ENCODE measurements at places on chromosomes 13 and 19.
A peak's percentile ranks its signal among the peaks of the same experiment; 100 is the strongest.

GRCh38 chr13:114044486-114044885 is 70.6 kb upstream of the C13orf46 start:
- DNase-seq, result no peak

GRCh38 chr19:7678971-7679751 is 1.5 kb upstream of the TRAPPC5 start:
- DNase-seq, result peak; percentile 79

DNA sequence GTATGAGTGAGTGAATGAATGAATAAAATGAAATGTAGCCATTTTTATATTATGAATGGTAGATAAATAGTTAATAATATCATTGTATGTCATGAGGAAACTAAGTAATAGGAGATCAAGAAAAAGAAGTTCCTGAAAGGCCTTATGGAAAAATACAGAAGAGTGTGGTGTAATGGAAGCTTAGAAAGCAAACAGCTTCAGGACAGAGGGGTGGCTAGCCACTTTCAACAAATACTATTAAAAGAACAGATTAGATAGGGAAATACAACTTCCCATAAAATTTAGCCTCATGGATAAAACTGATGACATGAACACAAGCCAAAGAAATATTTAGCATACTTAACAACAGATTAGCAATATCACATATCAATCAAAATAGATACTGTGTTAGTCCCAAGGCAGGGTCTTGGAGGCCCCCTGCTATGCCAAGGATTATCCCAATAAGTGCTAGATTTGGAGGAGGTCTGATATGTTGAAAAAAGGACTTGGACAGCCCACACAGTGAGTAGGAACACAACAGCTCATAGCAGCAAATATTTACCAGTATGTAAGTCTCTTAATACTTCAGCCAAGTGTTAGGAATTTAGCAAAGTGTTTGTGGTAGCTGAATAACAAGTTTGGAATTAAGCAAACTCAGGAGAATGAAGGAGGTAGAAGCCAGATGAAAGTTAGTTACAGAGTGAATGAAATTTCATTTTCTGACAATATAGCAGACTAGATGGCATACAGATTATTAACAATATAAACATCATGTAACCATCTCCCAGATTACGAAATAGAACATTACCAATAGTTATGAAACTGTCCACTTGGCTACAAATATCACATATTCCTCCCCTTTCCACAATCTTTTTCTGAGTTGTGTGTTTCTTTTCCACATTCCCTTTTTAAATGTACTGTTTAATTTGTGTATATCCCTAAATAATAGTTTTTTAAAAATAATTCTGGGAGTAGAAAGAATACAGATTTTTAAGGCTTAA is 1632.0 kb downstream of the PCDH9 start:
- no peak for DNase-seq

DNA sequence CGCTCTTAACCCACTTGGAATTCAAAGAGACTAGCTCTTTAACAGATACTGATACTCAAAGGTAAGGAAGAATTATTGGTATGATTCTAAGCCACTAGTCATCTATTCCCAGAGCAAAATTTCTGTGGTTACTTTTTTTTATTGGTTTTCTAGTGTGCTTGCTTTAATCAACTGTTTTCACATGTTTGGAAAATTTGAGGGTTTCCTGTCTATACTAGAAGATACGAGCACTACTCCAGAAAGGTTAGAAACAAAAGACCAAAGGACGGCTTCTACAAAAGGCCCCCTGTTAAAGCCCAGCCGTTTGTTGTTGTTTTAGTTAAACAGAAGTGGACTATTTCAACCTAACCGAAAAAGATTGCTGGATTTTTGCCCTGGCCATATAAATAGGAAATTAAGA is 18.5 kb upstream of the LPAR6 start:
- DNase-seq, result no peak

GRCh38 chr19:13526552-13526951 is 20.3 kb upstream of the CACNA1A start:
- no peak for DNase-seq

- no peak for DNase-seq
Measured at GRCh38 chr19:40630571-40631160, 29.5 kb downstream of the LTBP4 start.

DNA sequence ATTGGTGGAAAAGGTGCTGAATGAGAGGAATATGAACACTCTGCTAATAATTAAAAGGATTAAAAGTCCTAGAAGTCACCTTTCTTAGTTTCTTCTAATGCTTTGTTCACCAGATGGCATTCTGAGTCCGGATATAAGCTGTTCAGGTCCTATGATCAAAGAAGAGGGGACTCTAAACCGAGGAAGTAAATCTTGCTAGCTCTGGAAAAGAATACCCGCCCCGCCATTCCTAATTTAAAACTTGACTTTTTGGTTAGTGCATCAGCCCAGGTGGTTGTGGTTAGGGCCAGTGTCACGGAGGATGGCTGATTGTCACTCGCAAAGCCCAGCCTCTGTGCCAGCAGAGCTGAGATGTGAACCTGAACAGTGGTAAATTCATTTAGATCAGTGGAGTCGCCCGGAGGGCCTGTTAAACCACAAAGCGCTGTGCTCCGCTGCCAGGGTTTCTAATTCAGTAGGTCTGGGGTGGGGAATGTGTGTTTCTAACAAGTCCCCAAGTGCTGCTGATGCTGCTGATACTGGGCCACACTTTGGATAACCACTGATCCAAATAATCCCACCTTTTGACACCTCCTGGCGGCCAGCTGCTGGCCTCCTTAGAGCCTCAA is 425.4 kb downstream of the DCT start:
- DNase-seq, result no peak

- no peak for DNase-seq
Measured at GRCh38 chr19:6222884-6223283, 56.9 kb downstream of the MLLT1 start.

DNA sequence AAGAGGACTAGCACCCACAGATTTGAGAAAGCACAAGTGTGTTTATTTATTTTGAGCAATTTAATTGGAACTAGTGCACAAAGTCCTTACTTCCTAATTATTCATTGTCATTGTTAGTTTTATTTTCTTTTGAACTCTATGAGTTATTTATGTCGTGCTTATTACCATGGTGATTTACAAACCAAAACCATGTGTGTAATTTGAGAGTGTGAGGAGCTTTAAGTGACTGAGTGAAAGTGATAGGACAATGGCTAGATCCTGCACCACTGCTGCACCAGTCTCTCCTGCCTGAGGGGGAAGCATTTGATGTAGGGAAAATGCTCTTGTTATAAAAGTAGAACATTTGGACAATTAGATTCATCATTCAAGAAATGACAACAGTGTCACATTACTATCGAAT is 172.3 kb upstream of the KLF12 start:
- DNase-seq, result no peak

GRCh38 chr19:45955905-45956608 is 17.6 kb downstream of the NOVA2 start:
- no peak for DNase-seq

DNA sequence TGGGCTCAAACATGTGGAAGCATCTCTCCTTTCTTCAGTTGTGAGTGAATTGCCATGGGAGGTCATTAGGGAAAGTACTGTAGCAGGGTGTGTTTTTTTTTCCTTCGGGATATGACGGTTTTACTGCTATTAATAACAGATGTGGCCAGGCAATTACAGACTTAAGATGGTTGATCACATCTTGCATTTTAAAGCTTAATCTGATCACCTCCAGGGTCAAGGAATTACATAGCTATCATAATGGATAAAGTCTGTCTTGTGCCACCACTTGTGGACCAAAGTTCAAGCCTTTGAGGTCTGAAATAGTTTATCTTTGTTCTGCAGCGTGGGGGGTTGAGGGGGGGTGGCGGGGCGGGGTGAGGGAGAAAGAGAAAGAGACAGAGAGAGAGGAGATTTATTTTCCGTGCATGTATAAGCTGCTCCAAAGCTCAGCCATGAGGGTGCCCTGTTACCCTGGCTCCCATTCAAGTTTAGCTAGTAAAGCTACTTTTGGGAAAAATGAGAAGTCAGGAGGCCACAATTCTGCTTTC is 5.5 kb upstream of the SERP2 start:
- no peak for DNase-seq

DNA sequence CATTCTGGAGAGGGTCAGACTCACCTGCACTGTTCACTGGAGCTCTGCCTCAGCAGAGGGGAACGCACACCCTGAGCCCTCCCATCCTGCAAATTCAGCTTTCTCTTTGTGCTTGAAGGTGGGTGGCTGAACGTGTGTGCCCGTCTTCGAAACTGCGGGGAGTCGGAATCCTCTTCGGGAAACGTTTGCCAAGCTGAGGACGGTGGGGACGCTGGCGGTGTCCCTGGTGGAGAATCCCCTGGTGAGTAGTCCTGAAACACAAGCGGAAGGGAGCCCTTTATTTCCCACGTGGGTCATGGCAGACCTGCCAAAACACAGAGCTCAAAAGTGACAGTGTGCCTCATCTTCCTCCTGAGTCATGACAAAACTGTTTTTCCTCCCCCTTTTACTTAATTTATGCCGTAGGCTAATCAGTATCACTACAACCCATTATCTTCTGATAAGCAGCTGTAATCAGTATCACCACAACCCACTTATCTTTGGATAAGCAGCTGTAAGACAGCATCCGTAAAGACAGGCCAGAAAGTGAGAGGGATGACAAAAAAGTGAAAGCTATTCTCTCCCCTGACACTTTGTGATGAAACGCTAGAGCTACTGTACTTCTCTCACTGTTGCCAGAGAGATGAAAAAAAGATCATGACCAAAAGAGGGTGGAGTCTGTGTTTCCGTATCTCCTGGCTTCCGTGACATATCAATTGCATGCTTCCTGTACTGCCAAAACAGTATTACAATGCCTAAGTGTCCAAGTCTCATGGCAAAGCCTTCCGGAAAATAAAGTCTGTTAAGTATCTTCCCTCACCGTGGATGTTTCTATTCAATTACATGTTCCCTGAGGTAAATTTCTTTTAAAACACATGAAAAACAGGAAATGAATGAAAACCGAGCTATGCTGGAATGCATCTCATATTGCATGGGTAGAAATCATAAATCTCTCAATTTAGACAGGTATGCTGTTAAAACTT is 155.5 kb downstream of the TBC1D4 start:
- peak; percentile 63 for DNase-seq

GRCh38 chr13:50089633-50090032 is 74.4 kb downstream of the KCNRG start:
- DNase-seq, result no peak

DNA sequence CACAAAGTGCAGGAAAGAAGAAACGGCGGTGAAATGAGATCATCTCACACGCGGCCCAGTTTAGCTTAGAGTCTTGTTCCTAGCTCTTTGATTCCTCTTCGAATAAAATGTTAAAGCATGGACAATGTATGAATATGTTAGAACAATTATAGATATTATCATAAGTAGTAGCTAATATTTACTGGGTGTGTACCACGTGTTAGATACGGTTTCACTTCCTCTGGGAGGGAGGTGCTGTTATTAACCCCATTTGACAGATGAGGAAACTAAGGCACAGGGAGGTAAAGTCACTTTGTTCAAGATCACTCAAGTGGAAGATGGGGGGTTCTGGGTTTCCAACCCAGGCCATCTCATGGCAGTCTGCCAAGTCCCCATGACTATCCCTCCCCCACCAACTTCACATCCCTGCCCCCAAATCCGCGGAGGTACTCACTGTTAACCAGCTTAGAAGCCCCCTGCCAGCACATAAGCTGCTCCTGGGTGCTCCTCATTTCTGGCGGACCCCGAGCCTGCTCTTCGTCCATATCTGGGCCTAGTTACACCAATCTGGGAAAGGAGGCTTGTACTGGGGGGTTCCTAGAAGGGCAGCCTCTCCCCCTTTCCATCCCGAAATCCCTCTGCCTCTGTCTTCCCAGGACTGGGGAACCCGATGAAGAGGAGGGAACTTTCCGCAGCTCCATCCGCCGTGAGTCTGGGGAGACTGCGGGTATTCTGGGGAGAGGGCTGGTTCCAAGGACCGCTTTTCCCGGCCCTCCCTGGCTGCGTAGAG is 1.0 kb upstream of the FXYD7 start:
- peak; percentile 23 for DNase-seq

GRCh38 chr13:32019612-32020233 is 11.9 kb upstream of the FRY start:
- DNase-seq, result peak; percentile 44

- no peak for DNase-seq
Measured at GRCh38 chr13:50389726-50390125, 374.5 kb downstream of the KCNRG start.

DNA sequence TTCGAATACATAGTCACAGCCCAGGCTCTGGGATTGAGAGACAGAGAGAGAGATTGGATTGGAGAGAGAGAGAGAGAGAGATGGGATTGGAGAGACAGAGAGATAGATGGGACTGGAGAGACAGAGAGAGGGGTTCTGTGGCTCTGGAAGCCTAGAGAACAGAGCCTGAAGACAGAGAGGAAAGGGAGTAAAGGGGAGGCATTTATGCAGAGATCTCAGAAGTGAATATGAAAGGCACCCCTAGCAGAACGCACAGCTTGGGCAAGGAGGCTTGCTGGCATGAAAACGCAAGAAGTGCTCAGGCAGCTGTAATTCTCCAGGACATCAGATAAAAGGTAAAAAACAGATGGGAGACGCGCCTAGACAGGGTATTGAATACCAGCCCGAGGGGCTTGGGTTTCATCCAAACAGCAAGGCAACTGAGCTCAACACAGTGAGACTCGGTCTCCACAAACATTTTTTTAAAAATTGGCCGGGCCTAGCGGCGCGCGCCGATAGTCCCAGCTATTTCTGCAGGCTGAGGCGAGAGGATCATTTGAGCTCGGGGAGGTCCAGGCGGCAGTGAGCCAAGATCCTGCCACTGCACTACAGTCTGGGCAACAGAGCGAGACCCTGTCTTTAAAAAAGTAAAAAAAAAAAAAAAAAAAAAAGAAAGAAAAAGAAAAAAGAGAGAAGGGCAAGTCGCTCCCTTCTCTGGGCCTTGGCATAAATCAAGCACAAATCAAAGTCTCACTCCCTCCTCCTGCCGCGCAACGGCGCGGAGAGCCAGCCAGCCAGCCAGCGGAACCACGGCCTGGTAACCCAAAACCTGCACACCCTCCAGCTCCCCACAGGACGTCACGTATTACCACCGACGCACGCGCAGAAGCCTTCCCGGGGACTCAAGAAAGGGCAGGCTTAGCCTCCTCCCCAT is 774 bp upstream of the PPP2R1A start:
- DNase-seq, result no peak

DNA sequence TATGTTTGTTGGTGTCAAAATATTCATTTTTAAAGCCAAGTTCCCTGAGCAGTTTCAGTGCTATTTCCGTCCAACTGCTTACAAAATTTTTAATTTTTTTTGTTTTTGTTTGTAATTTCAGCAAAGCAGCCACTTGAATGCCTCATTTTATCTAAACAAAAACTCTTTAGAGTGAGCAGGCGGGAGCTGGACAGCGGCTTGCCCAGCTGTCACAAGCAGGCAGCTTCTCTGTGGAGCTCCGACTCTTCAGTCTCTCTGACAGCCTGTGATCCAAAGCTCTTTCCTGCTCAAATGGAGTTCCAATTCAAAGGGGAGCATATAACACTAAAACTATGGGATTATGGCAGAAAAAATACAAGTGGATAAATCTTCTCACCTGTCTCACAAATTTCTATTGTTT is 618.3 kb upstream of the PCDH20 start:
- no peak for DNase-seq

- no peak for DNase-seq
Measured at GRCh38 chr13:100513171-100513570, 75.4 kb downstream of the GGACT start.

All from CD4-positive, alpha-beta T cell treated with Interleukin-17A for 4 hours (primary cell).